ENCODE measurements at places on chromosomes 5 and 9.
A peak's percentile ranks its signal among the peaks of the same experiment; 100 is the strongest.

GRCh38 chr9:126893079-126893478 is 21.5 kb upstream of the RALGPS1 start:
- H3K27me3 ChIP-seq: peaks cover 12% of the 10 kb centered on the region
- no peaks in the 10 kb centered on the region for H3K36me3 ChIP-seq
- H3K27ac ChIP-seq: no peak overlapping the region
- DNase-seq: no peak
- no peak overlapping the region for H3K4me3 ChIP-seq

- H3K27ac ChIP-seq: no peak overlapping the region
- H3K36me3 ChIP-seq: no peaks in the 10 kb centered on the region
- H3K4me1 ChIP-seq: no peaks in the 10 kb centered on the region
These were observed 2269.7 kb downstream of the MAT2B start for GRCh38 chr5:165775111-165775510.

- no peak for DNase-seq
- no peaks in the 10 kb centered on the region for H3K27me3 ChIP-seq
- no peak overlapping the region for H3K27ac ChIP-seq
These were observed 117.7 kb downstream of the STARD4 start for GRCh38 chr5:111394586-111394985.

DNA sequence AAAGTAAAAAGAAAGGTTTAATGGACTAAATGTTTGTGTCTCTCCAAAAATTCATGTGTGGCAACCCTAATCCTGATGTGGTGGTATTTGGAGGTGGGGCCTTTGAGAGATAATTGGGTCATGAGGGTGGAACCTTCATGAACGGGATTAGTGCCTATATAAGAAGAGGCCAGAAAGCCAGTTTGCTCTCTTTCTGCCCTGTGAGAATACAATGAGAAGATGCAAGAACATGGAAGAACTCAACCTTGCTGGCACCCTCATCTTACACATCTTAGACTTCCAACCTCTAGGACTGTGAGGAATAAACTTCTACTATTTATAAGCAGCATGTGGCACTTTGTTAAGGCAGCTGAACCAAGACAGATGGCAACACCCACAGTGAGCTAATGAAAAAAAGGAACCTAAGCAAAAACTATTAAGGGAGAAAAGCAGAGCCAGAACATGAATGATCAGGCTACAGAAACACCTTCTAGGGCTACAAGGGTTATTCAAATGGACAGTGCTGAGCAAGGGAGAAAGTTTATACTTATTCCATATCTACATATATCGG is 159.5 kb downstream of the PLK2 start:
- H3K27me3 ChIP-seq: no peaks in the 10 kb centered on the region
- no peak overlapping the region for H3K27ac ChIP-seq
- H3K4me1 ChIP-seq: no peaks in the 10 kb centered on the region
- no peak overlapping the region for H3K4me3 ChIP-seq
- DNase-seq: no peak
- H3K36me3 ChIP-seq: no peaks in the 10 kb centered on the region

DNA sequence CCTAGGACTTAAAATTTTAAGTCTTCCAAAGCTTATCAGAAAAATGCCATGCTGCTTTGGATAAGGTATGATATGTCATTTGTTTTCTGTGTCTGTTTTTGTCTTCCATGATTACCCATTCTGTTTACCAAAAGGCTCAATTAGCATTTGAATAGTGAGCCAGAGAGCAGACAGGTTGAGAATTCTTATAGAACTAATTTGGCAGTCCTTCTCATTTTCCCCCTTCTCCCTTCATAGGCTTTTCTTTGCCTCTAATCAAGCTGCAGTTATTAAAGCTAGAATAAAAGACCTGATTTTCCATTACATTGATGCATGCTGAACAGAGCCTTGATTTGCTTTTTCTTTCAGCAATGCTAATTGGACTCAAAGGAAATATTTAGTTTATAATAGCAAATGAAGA is 993.0 kb downstream of the MAT2B start:
- no peak overlapping the region for H3K4me3 ChIP-seq
- no peak for DNase-seq
- H3K27me3 ChIP-seq: no peaks in the 10 kb centered on the region
- no peaks in the 10 kb centered on the region for H3K4me1 ChIP-seq
- no peak overlapping the region for H3K27ac ChIP-seq

- DNase-seq: no peak
- peaks cover 21% of the 10 kb centered on the region for H3K27me3 ChIP-seq
- H3K27ac ChIP-seq: no peak overlapping the region
- peaks cover 16% of the 10 kb centered on the region for H3K4me1 ChIP-seq
- H3K36me3 ChIP-seq: no peaks in the 10 kb centered on the region
- no peak overlapping the region for H3K4me3 ChIP-seq
These were observed 34.8 kb downstream of the GSN start for GRCh38 chr9:121302786-121303185.

- H3K4me1 ChIP-seq: no peaks in the 10 kb centered on the region
- no peaks in the 10 kb centered on the region for H3K36me3 ChIP-seq
- peaks cover 4% of the 10 kb centered on the region for H3K27me3 ChIP-seq
- no peak overlapping the region for H3K4me3 ChIP-seq
These were observed 31.4 kb downstream of the ACTBL2 start for GRCh38 chr5:57450991-57451876.

- no peaks in the 10 kb centered on the region for H3K36me3 ChIP-seq
- no peaks in the 10 kb centered on the region for H3K27me3 ChIP-seq
- peak; percentile 36 for DNase-seq
- H3K4me3 ChIP-seq: no peak overlapping the region
- H3K4me1 ChIP-seq: no peaks in the 10 kb centered on the region
- no peak overlapping the region for H3K27ac ChIP-seq
These were observed 441.8 kb upstream of the TLE4 start for GRCh38 chr9:79129865-79130480.

GRCh38 chr5:80076131-80077050 is 41.2 kb downstream of the THBS4 start:
- H3K27ac ChIP-seq: no peak overlapping the region
- H3K36me3 ChIP-seq: no peaks in the 10 kb centered on the region
- no peaks in the 10 kb centered on the region for H3K4me1 ChIP-seq
- H3K4me3 ChIP-seq: no peak overlapping the region
- H3K27me3 ChIP-seq: no peaks in the 10 kb centered on the region

GRCh38 chr5:65108786-65109743 is 340.3 kb downstream of the CWC27 start:
- H3K36me3 ChIP-seq: no peaks in the 10 kb centered on the region
- peaks cover 22% of the 10 kb centered on the region for H3K4me1 ChIP-seq
- no peak overlapping the region for H3K4me3 ChIP-seq
- H3K27ac ChIP-seq: no peak overlapping the region

- H3K36me3 ChIP-seq: no peaks in the 10 kb centered on the region
- peaks cover 4% of the 10 kb centered on the region for H3K27me3 ChIP-seq
- no peak for DNase-seq
- peaks cover 1% of the 10 kb centered on the region for H3K4me1 ChIP-seq
- H3K27ac ChIP-seq: no peak overlapping the region
- H3K4me3 ChIP-seq: no peak overlapping the region
These were observed 64.2 kb upstream of the SMIM23 start for GRCh38 chr5:171721464-171721863.

GRCh38 chr9:136259517-136259813 is 13.9 kb upstream of the QSOX2 start:
- no peaks in the 10 kb centered on the region for H3K36me3 ChIP-seq
- DNase-seq: no peak
- H3K4me1 ChIP-seq: no peaks in the 10 kb centered on the region

GRCh38 chr5:177130211-177131018 is 3.2 kb upstream of the NSD1 start:
- H3K27me3 ChIP-seq: no peaks in the 10 kb centered on the region
- DNase-seq: no peak
- no peak overlapping the region for H3K27ac ChIP-seq
- H3K4me1 ChIP-seq: peaks cover 31% of the 10 kb centered on the region
- peaks cover 7% of the 10 kb centered on the region for H3K36me3 ChIP-seq
- no peak overlapping the region for H3K4me3 ChIP-seq

GRCh38 chr5:60668686-60669304 is 31.2 kb downstream of the DEPDC1B start:
- no peak overlapping the region for H3K4me3 ChIP-seq
- H3K36me3 ChIP-seq: no peaks in the 10 kb centered on the region
- DNase-seq: no peak
- H3K4me1 ChIP-seq: no peaks in the 10 kb centered on the region
- no peak overlapping the region for H3K27ac ChIP-seq

GRCh38 chr9:79985264-79985663 is 413.5 kb downstream of the TLE4 start:
- peaks cover 5% of the 10 kb centered on the region for H3K27me3 ChIP-seq
- DNase-seq: no peak
- H3K36me3 ChIP-seq: no peaks in the 10 kb centered on the region
- H3K4me1 ChIP-seq: no peaks in the 10 kb centered on the region

DNA sequence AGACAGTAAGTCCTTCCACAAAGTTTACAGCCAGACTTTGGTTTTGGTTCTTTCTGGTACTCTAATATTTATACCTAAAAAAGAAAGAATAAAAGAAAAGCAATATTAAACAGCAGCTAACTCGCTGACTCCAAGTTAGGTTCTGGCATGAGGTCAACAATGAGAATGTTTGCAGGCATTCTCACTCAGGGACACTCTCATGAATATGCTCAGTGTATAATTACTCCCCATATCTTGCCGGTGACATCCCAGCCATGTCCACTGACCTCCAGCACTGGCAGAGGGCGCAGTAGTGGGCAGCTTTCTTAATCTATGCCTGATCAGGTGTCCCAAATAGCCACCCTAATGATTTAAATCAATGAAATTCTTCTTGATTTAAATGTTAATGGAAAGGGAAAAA is 151.5 kb downstream of the BNC2 start:
- peaks cover 4% of the 10 kb centered on the region for H3K27me3 ChIP-seq
- no peak overlapping the region for H3K27ac ChIP-seq
- H3K4me3 ChIP-seq: no peak overlapping the region

DNA sequence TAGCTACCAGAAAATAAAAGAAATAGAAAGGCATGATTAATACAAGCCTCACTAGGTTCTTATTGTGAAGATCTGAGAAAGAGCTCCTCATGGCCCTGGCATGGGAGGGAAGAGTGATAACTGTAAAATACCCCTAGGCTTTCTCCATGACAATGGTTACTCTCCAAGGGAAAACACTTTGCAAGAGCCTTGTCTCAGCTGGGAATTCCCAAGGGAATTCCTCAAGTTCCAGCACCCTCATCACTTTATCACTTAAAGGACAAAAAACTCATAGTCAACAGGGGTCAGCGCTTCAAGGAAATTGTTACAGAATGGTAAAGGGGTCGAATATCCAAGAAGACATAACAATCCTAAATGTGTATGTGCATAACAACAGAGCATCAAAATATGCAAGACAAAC is 21.2 kb downstream of the SYK start:
- no peak for DNase-seq
- no peak overlapping the region for H3K27ac ChIP-seq
- peaks cover 13% of the 10 kb centered on the region for H3K4me1 ChIP-seq
- peaks cover 2% of the 10 kb centered on the region for H3K27me3 ChIP-seq
- H3K36me3 ChIP-seq: peaks cover 9% of the 10 kb centered on the region
- no peak overlapping the region for H3K4me3 ChIP-seq

DNA sequence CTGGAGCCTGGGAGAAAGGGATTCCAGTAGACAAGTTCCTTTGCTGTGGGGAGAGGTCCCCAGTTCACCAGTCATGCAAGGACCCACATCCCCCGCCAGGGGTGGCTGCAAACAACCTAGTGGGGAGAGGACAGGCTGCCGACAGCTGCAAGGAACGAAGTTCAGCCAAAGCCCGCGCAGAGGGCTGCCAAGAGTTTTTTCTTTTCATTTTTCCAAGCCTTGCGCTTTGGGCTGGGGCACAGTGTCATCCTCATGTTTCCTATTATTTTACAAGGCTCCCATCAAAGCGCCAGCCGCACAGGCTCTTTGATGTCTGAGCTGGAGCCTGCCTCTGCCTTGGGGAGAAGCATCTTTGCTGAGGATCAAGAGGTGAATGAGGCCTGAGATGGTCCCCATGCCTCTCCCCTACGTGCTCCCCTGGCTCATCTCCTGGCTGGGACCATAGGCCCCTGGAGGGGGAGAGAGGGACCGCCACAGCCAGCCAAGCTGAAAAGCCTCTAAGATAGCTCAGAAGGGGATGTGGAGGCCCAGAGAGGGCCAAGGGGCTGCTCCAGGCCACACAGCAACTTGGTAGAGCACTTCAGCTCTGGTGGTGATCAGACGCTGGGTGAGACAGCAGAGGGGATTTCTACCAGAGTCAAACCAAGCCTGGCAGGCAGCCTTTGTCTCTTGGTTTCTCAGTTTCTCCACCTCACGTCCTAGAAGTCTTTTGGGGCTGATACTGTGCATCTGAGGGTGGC is 50.4 kb upstream of the SYNPO start:
- no peaks in the 10 kb centered on the region for H3K4me1 ChIP-seq
- H3K27me3 ChIP-seq: no peaks in the 10 kb centered on the region
- H3K27ac ChIP-seq: no peak overlapping the region

DNA sequence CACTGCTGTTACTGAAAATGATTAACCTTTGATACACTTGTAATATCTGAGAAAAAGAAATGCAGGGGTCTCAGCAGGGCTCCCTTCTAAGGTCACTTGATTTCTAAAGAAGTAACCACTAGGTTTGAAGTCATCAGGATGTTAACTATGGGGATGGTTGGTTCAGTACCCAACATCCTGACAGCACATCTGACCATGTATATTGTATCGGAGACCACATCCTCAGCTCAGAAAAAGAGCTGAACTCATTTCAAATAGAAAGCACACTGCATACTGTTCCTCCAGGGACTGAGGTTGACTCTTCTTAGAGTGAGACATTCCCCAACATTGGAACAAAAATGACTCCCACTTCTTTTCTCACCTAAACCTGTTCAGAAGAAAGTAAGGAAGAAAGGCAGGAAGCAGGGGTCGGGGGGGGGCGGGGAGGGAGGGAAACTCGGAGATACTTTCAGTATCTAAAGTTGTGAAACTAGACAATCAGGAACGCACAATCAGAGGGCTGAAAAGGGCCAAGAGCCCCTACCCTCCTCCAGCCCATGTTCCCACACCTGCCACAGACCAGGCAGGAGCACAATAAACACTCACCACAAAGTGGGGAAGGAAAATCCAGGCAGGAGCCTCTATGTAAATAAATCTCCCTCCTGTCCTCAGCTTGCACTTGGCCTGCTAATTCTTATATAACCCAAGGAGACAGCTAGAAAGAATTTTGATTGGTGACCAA is 730 bp upstream of the GZMA start:
- H3K36me3 ChIP-seq: peaks cover 23% of the 10 kb centered on the region
- H3K27ac ChIP-seq: peak overlapping the region; percentile 81
- no peak for DNase-seq
- peaks cover 83% of the 10 kb centered on the region for H3K4me1 ChIP-seq
- H3K27me3 ChIP-seq: no peaks in the 10 kb centered on the region

DNA sequence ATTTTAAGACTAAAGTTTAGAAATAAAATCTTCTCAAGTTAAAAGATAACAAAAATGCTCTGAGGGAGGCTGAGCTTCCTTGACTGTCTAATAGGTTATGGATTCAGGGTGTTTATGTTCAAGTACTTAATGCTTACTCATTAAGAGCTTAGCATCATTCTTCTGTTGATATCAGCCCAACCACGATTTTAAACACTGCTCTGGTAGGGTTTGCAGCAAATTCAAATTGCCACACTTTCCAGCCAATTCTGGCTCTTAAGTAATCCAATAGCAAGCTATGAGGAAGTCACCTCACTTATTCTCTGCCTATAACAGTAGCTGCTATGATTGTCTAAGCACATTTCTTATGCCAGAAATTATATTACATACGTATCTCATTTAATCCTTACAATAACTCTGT is 191.0 kb upstream of the KIF2A start:
- H3K4me3 ChIP-seq: no peak overlapping the region
- no peak overlapping the region for H3K27ac ChIP-seq
- no peaks in the 10 kb centered on the region for H3K36me3 ChIP-seq
- DNase-seq: no peak
